ENCODE measurements at places on chromosomes 3 and 15.

GRCh38 chr15:41897363-41897799, 3.5 kb upstream of the SPTBN5 start:
- DNase-seq = no peak

DNA sequence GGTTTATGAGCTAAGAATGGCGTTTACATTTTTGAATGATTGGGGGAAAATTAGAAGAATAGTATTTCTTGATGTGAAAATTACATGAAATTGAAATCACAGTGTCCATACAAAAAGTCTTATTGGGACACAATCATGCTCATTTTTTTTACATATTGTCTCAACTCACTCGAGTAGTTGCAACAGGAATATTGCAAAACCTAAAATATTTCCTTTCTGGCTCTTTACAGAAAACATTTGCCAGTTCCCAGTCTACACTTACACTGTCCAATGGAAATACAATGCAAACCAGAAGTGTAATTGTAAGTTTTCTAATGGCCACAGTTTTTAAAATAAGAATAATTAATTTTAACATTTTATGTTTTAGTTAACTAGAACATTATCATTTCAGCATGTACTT, 137.8 kb downstream of the SAMMSON start:
- no peak for DNase-seq

GRCh38 chr3:71225951-71226564, 357.5 kb downstream of the FOXP1 start:
- DNase-seq = no peak

- no peak for DNase-seq
Measured at GRCh38 chr3:115186351-115187148, 39.5 kb upstream of the ZBTB20 start.

GRCh38 chr3:115989684-115990421, 366.5 kb downstream of the GAP43 start:
- no peak for DNase-seq

DNA sequence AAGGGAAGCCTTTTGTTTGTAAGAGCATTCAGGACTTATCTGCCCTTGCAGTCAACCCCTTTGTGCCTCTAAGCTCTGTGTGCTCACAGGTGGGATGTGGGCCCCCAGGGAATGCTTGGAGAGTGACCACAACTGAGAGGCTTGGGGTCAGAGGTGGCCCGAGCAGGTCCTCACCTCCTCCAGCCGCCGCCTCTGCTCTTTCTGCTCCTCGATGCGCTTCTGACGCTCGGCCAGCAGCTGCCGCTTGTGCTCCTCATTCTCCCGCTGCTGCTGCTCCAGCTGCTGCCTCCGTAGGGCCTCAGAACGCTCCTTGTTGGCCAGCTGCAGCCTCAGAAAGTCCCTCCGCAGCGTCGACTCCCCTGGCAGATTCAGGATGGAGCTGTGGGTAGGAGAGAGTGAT, 130.8 kb upstream of the SLC2A2 start:
- no peak for DNase-seq

- no peak for DNase-seq
Measured at GRCh38 chr3:152818027-152818426, 16.9 kb upstream of the P2RY1 start.

DNA sequence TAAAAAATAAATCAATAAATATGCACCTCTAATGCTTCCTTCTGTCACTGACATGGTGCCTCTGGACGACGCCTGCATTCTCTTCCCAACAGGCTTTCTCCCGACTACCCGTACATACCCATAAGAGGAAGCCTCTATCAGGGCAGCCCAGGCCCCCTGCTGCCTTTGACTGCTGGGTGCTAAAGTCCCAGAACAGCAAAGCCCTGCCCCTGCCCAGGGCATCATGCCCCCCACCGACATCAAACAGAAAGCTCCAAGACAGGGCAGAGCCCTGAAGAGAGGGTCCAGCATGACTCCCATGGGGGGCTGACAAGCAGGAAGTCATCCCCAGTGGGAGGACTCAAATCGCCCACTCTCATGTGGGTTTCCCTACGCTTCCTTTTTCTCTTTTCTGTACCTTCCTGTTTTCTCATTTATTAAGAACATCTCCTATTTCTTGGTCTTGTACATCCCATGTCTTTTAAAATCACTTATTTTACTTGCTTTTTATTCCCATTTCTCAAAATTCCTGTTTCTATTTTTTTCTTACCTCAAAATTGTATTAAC, 23.4 kb downstream of the XPC start:
- no peak for DNase-seq

DNA sequence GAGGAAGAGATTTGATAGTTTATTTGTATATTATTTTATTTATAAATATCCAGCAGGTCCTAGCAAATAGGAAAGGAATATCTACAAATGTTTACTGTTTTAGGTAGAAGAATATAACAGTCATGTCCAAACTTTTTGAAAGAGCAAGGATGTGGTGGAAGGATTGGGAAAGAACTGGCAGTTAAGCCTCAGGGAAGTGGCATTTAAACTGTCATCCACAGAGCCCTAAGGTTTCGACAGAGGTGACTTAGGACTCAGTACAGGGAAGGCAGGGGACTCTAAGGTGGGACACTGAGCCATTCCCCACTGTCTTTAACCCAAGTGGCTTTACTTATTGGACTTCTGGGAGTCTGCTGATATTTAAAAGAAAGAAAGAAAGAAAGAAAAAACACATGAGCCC, 11.8 kb upstream of the TMEM87A start:
- DNase-seq = no peak

DNA sequence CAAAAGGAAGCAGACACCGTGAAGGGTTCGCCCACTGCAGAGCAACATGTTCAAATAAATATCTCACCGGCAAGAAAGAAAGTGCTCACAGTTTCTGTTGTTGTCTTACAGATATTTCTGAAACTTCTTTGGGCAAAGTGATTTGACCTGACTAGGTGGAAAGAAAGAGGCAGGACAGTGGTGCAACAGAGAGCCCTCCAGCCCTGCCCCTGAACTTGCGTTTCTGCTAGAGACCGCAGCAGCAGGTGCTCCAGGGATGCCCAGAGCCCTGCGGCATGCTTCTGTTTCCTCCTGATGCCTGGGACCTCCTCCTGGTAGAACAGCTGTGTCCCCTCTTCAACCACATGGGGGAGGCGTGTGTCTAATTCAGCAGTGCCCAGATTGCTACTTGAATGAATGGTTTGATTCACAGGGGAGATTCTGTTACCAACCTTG, 123.4 kb downstream of the ATP10A start:
- DNase-seq = no peak

- DNase-seq = peak; percentile 34
Measured at GRCh38 chr15:41429003-41429890, 12.4 kb downstream of the RTF1 start.

DNA sequence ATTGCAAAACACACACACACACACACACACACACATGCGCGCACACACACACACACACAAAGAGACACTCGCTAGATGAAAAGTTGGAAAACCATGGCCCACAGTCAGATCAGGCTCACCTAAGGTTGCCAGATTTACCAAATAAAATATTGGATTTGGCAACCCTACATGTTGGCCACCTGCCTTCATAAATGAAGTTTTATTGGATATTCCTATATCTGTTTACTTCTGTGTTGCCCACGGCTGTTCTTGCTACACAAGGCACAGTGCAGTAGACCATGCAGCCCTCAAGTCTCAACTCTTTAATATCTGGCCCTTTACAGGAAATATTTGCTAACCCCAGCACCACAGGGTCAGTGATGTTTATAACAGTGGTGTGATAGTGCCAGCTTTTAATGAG, 445.0 kb upstream of the PROK2 start:
- DNase-seq = no peak

DNA sequence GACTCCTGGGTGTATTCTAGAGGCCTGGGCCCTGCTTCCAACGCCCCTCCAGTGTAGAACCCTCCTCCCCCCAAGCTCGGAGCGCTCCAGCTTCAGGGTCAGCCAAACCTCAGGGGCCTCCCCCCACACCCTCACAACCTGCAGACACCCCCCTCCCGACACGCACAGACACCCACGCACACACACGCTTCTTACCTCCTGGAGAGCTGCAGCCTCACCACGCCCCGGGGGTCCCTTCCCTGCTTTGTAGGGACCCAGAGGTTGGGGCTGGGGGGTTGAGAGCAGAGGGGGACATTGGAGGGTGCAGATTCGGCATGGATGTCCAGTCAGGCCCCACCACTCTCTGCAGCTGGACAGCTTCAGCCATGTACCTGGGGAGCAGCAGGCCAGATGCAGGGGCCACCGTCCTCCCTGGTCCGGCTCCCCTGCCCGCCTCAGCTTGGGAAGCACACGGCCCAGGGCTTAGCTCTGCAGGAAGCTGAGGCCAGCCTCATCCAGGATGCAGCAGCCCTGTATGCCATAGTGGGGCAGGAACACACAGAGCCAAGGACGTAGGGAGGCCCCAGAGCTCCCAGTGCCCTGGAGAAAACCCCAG, 13.0 kb downstream of the ZDHHC19 start:
- DNase-seq = no peak

DNA sequence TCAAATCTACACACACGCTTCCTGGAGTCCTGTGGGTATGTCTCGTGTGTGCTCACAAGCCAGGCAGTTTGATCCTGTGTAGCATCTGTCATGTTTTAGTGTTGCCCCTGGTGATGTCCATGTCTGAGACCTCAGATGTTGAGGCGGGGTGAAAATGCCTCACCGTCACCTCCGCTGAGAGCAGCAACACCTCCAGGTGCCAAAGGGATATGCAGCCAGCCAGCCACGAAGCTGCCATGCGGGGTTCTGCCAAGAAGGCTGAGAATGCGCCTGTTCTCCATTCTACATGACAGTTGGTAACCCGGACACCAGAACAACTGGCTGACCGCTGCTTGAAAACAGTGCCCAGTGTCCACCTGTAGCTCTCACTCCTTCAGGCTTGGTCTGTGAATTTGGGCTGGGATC, 253.8 kb downstream of the TLE3 start:
- DNase-seq = no peak

DNA sequence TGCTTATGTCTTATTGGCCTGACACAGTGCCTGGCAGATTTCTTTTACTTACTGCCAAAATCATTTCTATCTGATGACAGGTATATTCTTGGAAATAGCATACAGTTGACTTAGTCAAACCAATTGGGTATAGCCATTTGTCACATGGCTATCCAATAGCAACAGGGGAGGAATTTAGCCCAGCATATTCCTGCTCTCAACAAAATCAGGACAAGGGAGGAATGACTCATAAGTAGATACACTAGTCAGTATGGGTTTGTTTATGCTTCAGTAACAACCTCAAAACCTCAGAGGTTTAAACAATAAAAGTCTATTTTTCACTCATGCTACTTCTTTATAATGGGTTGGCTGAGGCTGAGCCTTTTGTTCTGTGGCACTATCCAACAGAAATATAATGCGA, 38.0 kb upstream of the VILL start:
- no peak for DNase-seq

DNA sequence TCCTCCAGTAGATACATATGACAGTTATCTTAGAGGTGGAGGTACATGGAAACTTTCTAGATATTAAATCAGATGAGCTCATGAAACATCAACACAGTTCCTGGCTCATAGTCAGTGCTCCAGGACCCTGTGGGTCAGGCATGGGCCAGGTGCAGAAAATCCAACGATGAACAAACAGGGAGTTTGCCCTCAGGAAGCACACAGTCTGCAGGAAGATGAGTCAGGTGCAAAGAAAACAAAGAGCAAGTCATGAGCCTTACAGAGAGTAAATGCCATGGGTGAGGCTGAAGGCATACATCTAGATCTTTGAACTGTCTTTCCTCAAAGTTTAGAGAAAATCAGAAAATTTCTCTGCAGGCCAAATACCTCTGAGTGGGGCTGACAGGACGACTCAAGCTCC, 184.2 kb upstream of the TPM1 start:
- DNase-seq = no peak

GRCh38 chr3:187802203-187802927, 57.1 kb upstream of the BCL6 start:
- no peak for DNase-seq

- no peak for DNase-seq
Measured at GRCh38 chr3:133984975-133985374, 44.8 kb downstream of the SLCO2A1 start.

DNA sequence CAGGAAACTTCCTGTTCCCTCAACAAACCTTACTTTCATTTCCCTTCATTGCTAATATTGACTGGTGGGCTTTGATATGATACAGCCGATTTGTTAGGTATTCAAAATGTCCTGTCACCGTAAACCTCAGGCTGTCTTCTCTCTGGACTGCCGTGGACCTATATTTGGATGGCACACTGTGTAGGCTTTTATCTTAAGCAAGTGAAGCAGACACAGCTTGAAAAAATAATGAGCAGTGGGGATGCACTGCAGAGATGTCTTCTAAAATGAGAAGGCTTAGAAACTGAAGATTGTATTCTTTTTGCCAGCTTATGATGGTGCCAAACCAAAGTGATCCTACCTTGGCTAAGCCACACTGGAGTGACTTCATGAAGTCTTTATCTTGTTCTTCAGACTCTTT, 266.3 kb downstream of the NR1D2 start:
- no peak for DNase-seq

DNA sequence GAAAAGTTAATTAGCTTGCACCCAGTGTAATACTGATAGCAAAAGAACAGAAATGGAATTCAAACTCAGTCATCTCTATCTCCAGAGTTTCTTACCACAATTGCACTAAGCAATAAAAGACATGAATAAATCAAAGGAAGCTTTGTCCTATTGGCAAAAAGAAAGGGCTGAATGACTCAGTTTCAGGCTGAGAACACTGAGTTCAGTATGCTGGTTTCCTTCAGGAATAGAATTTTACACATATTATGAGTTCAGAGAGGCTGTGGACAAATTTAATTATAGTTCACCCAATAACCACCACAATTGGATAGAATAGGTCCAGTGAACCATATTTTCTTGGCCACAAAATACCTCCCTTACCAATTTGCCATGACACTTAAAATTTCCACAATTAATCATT, 249.7 kb downstream of the KCNMB2 start:
- no peak for DNase-seq

- no peak for DNase-seq
Measured at GRCh38 chr3:87057474-87057873, 66.5 kb upstream of the VGLL3 start.

- DNase-seq = no peak
Measured at GRCh38 chr3:124792341-124793040, 62.2 kb downstream of the UMPS start.

GRCh38 chr3:87727783-87728182, 331.0 kb downstream of the CGGBP1 start:
- no peak for DNase-seq

GRCh38 chr3:169759256-169759655, 5.6 kb downstream of the TERC start:
- DNase-seq = no peak

DNA sequence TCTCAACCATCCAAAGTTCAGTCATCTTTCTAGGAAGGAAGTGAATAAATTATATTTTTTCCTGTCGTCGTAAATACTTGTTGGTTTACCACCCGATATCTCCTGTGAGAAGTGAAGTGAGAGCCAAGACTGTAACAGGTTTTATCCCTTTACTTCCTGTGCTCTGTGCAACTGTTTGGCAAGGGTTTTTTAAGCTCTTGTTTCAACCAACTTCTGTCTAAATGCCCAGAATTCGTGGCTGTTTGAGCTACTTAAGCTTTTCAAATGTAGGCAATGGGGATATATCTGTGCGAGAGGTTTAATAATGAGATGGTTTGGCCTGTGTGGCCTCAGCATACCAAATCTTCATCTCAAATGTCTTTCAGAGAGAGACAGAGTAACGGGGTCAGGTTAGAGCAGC, 134.7 kb downstream of the LRTM1 start:
- DNase-seq = no peak

All from GM12891 (cell line).